ENCODE measurements at places on chromosomes 1 and 21. TPM values are rescaled to one million over a fixed set of nuclear protein-coding genes. Genes with fewer than 3 reads are reported as not detected.

Gene TDRD10
- total RNA-seq = not detected

Gene PROK1
- not detected for total RNA-seq

Gene FCRLB
- total RNA-seq = 1.9 TPM

Gene POU3F1
- total RNA-seq = not detected

GRCh38 chr1:58570817-58571216, 6.2 kb downstream of the TACSTD2 start:
- DNase-seq = no peak
- H3K4me1 ChIP-seq = peaks cover 42% of the 10 kb centered on the region
- H3K36me3 ChIP-seq = peaks cover 32% of the 10 kb centered on the region
- no peak overlapping the region for H3K27ac ChIP-seq
- no peak overlapping the region for H3K4me3 ChIP-seq

- peaks cover 9% of the 10 kb centered on the region for H3K4me1 ChIP-seq
- H3K27ac ChIP-seq = no peak overlapping the region
- no peaks in the 10 kb centered on the region for H3K36me3 ChIP-seq
- no peaks in the 10 kb centered on the region for H3K27me3 ChIP-seq
- H3K4me3 ChIP-seq = no peak overlapping the region
These were observed 27.0 kb upstream of the USH2A start for GRCh38 chr1:216450227-216450626.

All from Calu3 (cell line).